ENCODE measurements at places on chromosomes 7 and 10.
A peak's percentile ranks its signal among the peaks of the same experiment; 100 is the strongest.

- no peak for DNase-seq
Measured at GRCh38 chr10:48672596-48673265, 11.9 kb upstream of the WDFY4 start.

DNA sequence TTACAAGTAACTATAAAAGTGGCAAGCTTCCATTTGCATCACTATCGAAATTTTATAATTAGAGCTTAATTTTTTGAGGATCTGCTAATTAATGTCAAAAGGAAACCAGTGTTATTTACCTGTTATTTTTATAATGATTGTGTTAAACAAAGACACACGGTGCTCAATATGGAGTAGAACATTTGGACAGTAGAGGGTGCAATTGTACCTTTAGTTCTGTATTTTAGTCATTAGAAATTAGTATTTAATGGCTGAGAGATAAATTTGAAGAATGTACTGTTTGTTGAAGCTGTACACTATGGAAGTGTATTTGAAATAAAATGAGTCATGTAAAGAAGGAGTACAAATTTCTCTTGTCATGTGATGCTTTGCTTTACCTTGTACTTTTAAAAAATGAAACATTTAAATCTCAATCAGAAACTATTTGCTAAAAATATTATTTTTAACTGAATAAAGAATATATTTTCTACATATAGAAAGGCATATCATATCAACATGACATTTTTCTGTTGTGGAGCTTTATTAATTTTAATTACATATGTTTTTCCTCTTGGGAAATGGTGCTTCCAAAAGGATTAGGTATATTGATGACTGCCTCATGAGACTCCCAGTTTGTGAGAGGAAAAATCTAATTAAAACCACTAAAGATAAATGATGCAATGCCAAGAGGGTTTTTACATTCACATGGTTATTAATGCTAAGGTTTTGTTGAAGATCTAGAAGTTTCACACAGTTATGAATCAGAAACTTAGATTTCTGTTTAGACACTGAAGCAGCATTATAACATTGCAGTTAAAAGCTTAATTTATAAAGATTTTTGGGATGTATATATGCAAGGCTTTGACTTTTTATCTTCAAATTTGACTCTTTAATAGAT lies 10.4 kb upstream of the PRKG1 start:
- peak; percentile 16 for DNase-seq

DNA sequence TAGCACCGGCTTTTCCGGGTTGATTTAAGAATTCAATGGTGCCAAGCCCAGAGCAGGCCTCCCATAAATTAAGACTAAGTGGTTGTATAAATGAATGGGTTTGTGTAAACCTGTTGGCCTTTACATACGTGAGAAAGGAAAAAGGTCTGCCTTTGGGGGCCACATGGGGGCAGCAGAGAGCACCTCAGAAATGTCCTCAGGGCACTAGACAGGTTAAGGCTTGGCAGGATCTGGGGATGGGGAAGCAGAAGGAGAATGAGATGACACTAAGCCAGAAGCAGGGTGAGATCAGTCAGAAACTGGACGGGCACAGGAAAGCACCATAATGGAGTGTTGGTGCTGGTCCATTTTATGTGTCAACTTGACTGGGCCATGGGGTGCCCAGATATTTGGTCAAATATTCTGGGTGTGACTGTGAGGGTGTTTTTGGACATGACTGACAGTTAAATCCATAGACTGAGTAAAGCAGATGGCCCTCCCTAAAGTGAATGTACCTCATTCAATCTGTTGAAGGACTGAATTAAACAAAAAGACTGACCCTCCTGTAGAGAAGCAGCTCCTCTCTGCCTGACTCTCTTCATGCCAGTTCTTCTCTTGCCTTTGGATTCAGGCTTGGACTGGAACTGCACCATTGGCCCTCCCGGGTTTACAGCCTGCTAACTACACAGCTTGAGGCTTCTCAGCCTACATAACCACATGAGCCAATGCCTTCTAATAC lies 58.9 kb downstream of the FRMPD2 start:
- no peak for DNase-seq

GRCh38 chr7:98668255-98668654 lies 51.2 kb downstream of the NPTX2 start:
- DNase-seq: no peak

GRCh38 chr7:155344270-155344617 lies 46.6 kb downstream of the INSIG1 start:
- no peak for DNase-seq

DNA sequence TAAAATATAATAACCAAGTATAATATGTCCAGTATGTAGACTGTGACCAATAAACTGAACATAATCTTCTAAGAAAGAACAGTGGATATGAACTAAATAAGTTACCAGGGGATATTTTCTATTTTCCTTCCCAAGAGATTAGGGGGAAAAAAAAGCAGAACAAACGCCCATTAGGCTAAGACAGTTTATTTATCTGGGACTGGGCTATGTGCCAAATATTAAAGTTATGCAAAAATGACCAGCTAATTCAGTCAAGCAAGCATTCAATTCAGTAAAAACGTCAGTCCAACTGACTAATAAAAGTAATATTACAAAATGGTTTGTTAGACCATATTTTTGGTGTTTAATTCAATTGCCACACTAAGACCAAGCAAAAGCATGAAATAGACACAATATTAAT lies 122.2 kb downstream of the TSPAN12 start:
- no peak for DNase-seq

DNA sequence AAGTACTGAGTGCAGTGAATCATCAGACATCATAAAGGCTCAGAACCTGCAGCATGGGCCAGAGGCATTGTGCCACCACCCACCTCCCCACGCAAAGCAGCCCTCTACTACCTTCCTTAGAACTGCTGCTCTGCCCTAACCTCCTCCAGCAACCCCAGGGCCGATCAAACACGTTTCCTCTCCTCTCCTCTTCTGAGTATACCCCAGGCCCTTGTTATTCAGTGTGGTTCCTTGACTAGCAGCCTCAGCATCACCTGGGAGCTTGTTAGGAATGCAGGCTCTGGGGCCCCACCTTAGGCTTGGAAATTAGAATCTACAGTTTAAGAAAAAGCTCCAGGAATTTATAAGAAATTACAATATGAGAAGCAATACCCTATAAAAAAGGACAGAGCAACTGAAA lies 33.2 kb downstream of the DYDC1 start:
- no peak for DNase-seq
